NCI-H2081 treated with DMSO at 0.1 percent for 48 hours (cell line): ENCODE measurements at places on chromosomes 2 and 18.

DNA sequence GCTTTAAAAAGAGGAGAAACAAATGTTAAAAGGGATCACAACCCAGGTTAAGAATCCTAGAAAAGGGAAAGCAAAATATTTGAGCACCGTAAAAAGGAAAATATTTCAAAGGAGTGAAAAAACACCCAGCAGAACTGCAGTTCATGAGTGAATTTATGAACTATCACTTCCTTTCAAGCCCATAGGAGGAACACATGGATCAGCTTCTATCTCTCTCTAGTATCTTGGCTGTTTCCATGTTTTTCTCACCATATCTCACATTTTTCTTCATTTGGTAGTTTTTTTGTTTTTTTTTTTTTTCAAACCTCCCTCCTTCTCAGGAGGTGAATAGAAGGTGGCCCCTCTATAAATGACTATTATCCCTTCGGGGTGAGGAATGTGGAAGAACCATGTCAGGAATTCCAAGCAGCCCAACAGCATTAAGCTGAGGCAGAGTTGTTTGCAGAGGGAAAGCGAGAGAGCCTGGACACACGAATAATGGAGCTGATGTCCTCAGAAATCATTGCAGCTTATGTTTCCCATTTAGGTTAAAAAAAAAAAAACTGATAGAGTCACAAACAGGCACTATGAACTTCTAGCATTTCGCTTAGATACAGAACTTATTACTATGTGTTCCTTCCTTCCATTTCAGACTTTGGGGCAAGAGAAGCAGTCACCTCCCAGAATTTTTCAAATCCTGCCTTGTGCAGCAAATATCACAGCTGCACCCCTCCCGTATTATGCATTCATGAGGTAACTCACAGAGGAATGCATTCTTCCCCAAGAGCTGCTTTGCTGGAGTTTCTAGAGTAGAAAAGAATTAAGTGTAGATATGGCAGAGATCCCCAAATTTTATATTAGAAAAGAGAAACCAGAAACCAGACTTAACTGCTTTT is 315.6 kb downstream of the IRS1 start:
- no peak for DNase-seq

DNA sequence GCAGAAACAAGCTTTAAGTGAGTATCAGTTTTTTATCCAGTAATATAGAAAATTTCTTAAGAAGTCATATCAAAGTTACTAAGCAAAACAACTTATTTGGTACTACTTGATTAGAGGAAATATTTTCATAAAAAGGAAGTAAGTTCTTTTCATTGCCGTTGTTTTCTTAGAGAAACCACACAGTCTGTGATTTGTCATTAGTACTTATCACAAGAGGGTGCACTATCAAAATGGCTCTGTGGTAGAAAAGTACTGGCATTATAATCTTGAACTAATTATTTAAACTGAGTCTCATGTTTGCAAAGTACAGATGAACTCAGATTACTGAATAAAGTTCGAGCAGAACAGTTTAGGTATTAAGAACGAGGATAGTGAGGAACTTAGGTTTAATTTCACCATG is 93.4 kb downstream of the IKZF2 start:
- no peak for DNase-seq

DNA sequence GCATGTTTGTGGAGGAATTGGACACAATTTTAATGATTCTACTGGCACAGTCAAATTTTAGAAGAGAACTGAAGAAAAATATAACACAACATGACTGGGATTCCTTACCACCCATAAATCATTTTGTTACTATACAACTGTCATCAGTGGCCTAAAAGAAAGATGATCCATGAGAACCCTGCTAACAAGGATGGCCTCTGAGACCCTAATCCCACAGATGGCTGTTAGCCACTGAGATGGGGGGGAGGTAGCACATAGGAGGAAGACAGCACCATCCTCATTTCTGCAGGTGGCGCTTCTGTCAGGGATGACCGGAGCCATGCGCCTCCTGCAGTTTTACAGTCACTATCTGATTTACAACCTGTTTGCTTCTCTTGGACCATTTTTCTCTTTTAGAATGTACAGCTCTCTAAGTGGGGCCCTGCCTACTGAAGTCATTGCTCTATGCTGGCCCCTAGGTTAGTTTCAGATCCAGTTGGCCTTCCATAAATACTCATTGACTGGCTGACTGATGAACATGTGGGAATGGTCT is 279.8 kb downstream of the NAPG start:
- no peak for DNase-seq

DNA sequence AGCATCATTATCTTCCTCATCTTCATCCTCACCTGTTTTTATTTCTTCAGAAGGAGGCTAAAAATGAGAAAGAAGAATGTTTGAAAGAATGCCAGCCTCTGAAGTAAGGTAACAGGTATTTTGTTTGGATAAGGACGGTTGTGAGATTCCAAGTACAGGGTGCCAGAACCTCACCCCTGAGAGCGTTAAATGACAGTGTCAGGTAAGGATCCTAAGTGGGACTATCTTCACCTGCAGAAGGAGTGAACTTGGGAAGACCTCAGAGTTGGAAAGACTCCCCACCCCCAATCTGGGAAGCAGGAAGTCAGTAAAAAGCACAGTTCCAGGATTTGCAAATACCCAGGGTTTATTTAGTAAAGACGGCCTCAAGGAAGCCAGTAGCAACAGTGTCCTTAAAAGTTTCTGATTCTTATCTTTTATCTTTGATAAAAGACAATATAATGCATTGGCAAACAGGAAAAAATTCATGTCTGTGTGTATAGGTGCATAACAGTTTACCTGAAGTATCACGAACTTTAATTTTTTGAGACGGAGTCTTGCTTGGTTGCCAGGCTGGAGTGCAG is 52.3 kb downstream of the THOC1 start:
- DNase-seq = no peak

- DNase-seq = peak; percentile 19
Observed at GRCh38 chr2:88187038-88187676, 17.0 kb downstream of the THNSL2 start.

DNA sequence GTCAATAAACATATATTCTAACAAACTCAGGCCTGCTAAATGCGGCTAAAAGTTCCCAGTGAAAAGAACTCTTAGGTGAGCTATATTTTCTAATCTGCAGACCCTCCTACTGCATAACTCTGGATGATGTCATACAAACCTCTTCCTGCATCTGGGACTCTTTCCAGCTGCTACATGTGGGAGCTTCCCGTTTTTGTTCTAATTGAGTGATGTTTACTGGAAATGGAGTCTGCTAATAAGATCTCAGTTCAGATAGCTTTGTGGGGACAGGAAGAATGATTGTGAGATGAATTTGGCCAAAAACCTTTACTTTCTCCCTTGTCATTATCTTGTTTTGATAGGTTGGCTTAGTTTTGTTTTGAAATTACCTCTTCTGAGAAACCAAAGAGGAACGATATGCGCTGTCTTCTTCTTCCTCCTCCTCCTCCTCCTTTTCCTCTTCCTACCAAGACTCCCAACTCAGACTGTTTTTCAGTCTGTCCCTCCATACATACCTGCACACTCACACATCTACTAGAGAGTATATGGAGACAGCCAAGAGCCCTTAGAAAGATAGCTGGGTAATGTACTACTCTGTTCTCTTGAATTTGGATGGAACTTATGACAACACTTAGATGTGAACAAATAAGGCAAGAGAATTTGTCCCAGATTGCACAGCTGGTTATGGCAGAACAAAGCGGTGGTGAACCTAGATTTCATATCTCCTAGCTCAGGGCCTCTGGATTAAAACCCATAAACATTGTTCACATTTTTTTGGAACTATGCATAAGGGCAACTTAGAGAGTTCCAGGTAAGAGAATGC is 39.8 kb upstream of the AAK1 start:
- no peak for DNase-seq

DNA sequence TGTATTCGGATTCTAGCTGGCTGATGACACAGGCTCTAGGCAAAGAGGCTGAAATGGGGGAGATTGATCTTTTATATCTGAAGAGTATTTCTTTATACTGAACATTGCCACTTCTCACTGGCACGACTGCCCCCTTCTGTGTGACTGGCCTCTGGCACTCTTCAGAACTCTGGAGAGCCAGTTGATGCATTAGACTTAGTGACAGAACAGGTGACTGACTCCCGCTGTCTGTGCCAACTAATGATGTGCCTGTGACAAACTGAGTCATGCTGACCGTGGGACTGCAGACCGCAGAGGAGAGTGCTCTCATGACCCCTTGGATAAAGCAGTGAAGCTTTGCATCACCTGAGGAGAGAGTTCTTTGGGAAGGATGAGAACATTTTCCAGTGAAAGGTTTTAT is 14.4 kb downstream of the MGAT5 start:
- DNase-seq = no peak
